Stimulated activated CD8-positive, alpha-beta memory T cell treated with anti-CD3 and anti-CD28 coated beads, Interleukin-7, amount 100 ng/mL, for 4 hours (primary cell): ENCODE measurements at places on chromosomes 7 and 10.

- no peak for DNase-seq
Measured at GRCh38 chr7:34026481-34027190, 121.3 kb downstream of the BMPER start.

DNA sequence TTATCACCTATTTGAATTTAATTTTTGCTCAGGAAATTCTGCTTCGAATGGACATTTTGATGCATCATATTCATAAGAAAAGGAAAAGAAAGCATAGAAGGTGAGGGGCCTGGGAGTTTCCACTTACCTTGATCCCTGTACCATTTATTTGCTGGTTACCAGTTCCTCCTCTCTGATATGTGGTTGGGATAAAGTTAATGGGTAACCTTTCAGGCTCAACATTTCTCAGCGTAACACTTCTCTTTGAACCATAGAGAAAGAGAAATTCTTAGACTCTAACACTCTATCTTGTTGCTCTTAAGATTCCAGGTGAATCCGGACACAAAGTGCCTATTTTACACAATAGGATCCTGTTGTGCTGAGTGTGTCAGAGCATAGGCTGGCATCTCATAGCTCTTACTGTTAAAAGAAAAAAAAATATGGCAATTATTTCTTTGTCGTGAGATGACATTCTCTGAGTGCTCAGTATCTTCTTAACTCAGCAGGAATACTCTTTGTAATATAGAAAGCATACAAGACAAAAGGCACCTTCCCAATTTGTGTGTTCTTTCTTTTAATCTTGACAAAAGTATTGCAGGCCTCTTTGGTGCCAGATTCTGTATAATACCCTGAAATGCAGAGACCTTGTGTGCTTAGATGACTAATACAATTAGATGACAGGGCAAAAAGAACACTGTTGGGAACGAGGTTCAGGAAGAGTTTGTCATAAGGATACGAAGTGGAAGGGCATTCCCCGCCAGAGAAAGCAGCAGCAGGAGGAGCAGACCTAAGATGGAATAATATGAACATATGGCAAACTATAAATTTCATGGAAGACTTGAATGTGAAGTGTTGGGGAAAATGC, 689.6 kb downstream of the NRG3 start:
- no peak for DNase-seq

DNA sequence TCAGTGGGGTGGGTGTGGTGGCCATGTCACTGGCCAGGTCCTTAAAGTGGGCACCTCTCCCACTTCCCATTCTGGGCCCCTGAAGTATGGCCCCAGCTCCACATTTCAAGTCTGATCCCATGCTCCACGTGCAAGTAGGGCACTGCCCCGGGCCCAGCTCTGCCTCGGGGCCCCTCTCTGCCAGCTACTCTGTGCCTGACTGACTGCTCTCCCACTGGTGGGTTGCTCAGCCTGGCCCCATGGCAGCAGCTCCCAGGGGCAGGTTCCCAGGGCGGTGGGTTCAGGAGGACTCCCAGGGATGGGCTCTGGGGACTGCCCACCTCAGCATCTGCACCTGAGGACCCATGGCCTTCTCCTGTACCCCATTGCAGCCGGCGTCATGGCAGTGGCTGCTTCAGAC, 110.2 kb upstream of the FAM180A start:
- DNase-seq: no peak

DNA sequence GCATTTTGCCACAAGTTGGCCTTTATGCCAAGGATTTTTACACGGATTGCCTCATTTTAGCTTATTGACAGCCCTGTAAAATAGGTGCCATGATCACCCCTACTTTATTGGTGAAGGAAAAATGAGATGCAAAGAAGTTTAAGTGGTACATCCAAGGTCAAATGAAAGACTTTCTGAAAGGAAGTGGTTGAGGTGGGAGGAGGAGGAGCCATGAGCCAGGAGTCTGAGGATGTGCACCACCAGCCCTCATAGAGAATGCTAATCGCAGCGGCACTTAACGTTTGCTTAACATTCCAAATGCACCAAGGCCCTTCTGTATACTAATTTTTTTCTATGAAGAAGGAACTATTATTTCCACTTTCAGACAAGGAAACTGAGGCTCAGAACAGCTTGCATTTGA, 31.0 kb upstream of the LRRC18 start:
- no peak for DNase-seq

DNA sequence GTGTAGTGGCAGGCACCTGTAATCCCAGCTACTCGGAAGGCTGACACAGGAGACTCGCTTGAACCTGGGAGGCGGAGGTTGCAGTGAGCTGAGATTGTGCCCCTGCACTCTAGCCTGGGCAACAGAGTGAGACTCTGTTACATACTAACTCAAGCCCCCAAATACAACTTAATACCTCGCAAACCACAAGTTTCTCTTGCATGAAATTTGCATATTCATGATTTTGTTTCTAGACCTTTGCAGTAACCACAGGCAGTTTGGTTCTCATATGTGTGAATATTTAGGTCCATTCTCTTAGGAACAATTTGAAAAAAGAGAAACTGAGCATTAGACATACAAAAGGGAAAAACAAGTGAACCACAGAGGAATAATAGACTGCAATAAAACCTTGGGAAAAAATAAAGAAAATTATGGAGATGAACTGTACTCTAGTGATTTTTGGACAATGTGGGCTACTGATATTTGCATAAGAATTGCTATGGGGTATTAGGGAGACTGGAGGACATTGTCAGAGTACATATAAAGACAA, 77.0 kb downstream of the ZNF277 start:
- DNase-seq: no peak

DNA sequence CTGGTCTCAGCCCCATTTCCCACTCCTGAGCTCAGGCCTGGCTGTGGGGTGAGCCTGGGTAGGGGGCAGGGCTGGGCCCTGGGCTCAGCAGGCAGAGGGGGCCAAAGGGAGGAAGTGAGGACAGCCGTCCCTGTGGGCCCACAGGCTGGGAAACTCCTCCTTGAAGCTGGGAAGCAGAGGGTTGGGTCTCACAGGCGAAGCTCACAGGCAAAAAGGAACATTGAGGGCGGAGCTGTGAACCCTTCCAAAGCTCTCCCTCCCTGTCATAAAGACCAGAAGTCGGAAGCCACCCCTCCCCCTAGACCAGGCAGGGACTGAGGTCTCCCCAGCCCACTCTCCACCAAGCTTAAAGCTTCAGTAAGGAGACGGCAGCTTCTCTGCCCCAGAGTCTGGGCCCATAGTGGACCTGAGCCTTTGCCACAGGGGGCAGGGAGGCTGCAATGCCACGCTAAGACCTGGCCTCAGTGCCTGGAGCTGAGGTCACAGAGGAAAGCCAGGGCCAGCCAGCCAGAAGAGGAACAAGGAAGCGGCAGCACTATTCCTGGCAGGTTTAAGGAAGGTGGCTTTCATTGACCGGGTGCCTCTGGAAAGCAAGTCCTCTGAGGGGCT, 1.0 kb upstream of the KCP start:
- no peak for DNase-seq
